NB4 (cell line): ENCODE measurements at places on chromosomes 11 and 22.

GRCh38 chr22:49954354-49954753 is 6.2 kb upstream of the PIM3 start:
- no peak for DNase-seq

DNA sequence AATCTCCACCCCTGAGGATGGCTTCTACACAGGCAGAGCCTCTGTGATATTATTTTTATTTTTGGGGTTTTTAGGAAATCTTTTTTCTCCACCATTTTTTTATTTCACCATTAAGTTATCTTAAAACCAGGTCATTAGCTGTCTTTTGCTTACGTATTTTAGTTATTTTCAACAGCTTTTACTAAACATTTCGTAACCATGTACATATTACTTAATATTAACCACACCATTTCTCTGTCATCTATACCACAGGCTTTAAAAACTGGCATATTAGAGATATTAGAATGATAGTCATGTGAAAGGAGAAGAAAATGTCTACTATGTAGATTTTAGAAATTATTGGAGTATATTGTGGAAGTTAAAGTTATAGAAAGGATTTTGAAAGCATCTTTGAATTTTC is 37.4 kb downstream of the YAP1 start:
- DNase-seq, result no peak

GRCh38 chr22:33386270-33386669 is 328.1 kb upstream of the SYN3 start:
- DNase-seq, result no peak

DNA sequence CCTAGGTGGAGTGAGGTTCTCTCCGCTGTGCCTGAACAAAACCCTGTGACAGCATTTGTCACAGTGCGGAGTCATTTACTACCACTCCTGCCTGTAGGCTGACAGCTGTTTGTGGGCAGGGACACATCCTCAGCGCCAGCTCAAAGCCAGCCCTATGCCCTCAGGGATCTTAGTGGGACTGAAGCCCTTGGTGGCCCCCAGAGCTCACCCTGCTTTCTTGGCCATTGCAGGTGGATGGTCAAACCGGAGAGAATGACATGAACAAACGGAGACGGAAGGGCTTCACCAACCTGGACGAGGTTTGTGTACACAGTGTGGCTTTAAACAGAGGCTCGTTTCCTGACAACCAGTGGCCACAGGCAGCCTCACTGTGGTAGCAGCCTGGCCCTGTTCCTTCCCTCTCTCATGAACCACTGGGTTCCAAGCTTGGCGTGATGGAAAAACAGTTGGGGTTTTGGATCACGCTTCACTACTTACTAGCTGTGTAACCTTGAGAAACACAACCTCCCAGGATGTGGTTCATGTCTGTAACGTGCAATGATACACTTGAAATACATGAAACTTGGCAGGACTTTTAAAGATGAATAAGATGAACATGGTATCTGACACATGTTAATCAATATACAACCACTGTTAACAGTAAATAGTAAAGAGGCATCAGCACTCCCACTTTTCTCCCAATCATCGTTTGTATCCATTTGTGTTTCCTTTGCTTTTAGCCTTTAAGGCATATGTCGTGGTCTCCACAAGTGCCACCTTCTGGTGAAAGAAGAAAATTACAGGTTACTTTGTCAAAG is 125.8 kb downstream of the MICAL2 start:
- DNase-seq, result peak; percentile 64

DNA sequence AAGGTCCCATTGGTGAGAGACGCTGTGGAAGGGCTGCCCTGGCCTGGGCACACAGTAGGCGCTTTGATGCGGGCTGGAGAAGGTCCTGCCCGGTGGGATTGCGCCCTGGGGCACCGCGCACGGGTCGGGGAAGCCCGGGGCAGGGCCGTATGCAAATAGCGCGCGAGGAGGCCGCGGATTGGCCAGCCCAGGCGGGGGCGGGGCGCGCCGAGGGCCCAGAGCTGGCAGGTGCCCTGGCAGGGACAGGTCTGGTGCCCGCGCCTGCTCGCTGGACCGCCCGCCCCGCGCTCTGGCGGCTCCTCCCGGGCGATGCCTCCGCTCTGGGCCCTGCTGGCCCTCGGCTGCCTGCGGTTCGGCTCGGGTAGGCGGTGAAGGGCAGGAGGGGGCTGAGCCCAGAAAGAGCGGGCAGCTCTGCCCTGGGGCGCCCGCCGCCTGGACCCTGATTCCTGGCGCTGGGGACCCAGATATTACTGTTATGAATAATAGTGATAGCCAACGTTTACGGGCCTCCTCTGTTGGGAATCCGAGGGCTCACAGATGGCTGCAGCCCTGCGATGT is at the start of gene UPK3A:
TSS of gene UPK3A (plus strand) at position 245 of the 558 bp plus-strand sequence. CDS start at position 310, 65 bp downstream.
- DNase-seq, result peak; percentile 57

DNA sequence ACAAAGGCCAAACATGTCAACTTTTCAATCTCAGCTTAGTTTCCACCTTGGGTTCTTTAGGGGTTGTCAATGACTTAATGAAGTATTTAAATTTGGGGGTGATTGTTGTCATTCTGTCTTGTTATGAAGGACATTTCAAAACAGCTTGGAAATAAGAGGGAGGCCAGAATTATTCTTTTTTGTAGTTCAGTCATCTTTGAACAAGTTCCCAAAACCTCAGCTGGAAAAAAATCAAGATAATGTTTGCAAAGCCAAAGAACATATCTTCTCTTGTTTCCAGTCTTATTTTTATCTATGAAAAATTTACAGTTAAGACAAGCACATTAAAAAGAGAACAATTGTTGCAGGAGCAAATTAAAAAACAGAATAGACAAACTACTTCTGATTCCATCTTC is 612.8 kb downstream of the INSC start:
- DNase-seq, result no peak

DNA sequence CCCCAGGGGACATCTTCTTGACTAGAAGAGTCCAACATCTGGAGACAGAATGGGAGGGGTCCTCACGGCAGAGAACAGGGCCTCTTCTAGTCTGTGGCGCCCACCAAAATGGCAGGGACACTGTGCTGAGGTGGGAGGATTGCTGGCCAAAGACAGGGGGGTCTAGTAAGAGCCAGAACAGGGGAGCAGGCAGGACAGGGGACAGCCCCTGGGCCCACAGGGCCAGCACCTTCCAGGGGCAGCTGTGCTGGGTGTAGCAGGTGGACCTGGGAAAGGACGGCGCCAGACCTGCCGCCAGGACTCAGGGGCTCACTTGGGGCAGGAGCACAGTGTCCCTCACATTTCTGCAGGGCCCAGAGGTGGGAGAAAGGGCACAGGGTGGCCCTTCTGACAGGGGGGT is 858 bp upstream of the APOBEC3A start:
- DNase-seq, result no peak

DNA sequence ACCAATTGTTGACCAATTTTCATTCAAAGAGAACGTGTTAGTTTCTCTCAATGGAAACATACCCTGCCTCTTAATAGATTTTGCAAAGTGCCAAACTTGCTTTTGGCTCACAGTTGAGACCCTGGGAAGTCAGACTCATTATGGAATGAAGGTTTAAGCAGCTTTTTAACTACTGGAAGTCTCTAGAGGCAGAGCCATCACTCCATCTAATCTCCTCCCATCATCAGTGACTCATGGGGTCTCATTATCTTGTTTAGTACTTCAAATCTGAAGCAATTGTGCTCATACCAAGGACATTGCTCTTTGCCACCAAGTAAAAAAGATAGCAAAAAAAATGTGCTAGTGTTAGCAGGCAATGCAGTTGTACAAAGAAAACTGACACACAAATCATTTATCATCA is 537.1 kb upstream of the LRRC4C start:
- DNase-seq, result no peak

GRCh38 chr11:36339888-36340287 is 43.8 kb downstream of the PRR5L start:
- DNase-seq, result no peak

GRCh38 chr11:123046473-123047259 is 15.3 kb downstream of the HSPA8 start:
- DNase-seq, result no peak

- no peak for DNase-seq
Observed at GRCh38 chr11:102108734-102109440, 1.4 kb upstream of the YAP1 start.

GRCh38 chr11:118658429-118659313 is 20.8 kb downstream of the TREH start:
- DNase-seq, result peak; percentile 15

- no peak for DNase-seq
Observed at GRCh38 chr11:70751142-70751734, 352.9 kb downstream of the CTTN start.

- peak; percentile 74 for DNase-seq
Observed at GRCh38 chr11:765025-765801, 12.1 kb downstream of the GATD1 start.

DNA sequence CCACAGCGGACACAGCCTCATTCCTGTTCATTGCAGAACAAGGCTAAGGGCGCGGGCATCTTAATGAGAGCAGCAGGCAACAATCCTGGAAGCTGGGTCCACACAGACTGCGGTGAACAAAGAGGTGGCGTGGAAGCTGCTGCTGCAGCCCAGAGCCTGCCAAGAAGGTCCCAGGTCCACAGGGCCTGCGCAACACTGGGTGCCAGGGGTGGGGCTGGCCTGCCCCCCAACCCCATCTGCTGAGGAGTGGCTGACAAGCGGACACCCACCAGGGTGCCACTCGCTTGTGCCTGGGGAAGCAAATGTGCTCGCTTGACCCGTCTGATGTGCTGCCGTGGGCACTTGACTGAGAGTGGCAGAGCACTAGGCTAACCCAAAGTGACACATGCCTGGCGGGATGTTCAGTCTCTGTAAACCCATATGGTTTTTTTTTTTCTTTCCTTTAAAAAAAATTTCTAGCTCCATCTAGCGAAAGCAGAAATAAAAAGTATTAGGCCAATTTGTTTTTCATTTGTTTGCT is 83.2 kb upstream of the PITPNB start:
- no peak for DNase-seq

DNA sequence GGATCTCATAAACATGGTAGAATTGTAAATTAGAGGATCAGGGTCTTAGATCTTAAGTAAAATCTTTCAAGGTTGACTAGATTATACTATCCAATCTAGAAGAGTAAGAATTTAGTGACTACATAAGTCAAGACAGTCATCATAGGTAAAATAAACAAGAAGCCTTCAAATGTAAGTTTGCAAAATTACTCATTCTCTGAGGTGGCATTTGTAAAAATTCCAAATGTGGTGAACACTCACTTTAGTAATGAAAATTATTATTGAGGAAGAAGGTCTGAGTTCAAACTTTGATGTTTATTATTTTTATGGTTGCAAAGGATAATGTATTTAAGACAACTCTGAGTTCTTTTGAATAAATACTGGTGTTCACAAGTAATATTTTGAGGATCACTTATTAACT is 4.6 kb downstream of the HYLS1 start:
- DNase-seq, result no peak

GRCh38 chr22:21703684-21704316 is 31.8 kb downstream of the YPEL1 start:
- no peak for DNase-seq

DNA sequence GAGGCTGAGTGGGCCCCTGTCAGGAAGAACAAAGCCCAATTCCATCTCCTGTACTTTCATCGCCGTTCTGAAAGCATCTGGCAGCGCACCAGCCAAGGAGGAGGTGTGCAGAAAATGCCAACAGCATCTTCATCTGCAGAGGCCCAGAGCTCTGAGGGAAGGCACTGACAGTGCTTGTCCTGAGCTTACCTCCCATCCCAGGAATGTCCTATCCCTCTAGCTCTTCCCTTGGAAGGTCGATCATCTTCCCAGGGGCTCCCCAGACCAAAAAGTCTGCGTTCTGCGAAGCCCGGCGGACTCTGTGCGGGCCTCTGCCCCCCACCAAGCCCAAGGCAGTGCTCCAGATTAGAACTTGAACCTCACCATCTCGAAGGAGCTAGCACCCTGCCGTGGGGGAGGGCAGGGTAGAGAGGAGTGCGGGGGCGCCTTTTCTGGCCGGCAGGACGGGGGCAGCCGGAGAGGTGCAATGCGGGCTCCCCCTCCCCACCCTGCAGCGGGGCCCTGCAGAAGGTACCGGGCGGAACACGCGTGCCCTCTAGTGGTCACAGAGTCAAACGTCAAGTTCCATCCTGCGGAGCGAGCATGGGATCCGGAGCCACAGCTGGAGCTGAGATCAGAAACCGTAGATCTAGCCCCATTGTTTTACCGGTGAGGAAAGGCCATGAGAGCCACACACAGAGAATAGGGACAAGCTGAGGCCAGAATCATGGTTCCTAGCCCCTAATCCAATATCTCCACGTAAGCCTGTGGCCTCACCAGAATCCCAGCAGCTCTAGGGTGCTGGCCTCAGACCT is 5.0 kb downstream of the SCN2B start:
- peak; percentile 77 for DNase-seq

DNA sequence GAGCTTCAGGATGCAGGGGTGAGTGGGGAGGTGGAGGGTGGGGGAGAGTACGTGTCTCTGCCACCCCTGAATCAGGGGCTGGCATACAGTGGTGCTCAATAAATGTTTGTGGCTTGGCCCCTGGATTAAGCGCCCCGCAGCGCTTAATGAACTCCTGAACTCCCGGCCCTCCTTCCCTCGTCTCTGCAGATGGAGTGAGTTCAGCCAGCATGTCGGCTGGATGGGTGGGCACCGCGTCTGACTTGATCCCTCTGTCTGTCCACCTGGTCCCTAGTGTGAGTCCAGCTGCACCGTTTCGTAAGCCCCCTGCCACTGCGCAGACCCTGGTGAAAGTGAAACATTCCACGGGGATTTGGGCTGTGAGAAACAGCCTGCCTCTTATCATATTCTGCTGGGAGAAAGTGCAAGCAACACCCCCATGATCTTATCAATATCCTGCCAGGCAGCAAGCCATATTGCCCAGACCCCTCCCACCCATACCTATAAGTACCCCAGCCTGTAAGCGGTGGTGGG is 12.0 kb upstream of the MRGPRD start:
- DNase-seq, result no peak

DNA sequence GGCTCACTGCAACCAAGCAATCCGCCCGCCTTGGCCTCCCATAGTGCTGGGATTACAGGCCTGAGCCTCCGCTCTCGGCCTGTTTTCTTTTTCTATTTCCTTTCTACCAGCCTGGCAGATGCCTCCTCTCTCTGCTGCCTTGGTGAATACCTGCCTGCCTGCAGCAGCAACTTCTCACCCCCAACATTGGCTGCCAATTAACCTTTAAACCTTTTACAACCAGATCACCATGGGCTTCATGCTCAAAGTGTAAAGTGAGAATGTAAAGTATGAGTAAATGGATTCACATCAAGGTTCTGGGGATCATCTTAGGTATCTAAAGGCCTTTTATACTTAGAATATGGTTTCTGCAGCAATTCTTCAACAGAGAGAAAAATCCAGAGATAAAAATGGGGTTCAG is 13.0 kb upstream of the FCHSD2 start:
- no peak for DNase-seq

- DNase-seq, result peak; percentile 38
Observed at GRCh38 chr11:100866453-100866852, 179.4 kb downstream of the ARHGAP42 start.

- DNase-seq, result no peak
Observed at GRCh38 chr22:32967386-32968101, 90.6 kb downstream of the SYN3 start.

GRCh38 chr11:94747146-94747545 is 21.0 kb upstream of the AMOTL1 start:
- no peak for DNase-seq

- DNase-seq, result no peak
Observed at GRCh38 chr22:37231406-37232139, 12.5 kb downstream of the RAC2 start.
